Activated CD8-positive, alpha-beta memory T cell treated with anti-CD3 and anti-CD28 coated beads for 48 hours (primary cell): ENCODE measurements at places on chromosomes 6 and 20.

DNA sequence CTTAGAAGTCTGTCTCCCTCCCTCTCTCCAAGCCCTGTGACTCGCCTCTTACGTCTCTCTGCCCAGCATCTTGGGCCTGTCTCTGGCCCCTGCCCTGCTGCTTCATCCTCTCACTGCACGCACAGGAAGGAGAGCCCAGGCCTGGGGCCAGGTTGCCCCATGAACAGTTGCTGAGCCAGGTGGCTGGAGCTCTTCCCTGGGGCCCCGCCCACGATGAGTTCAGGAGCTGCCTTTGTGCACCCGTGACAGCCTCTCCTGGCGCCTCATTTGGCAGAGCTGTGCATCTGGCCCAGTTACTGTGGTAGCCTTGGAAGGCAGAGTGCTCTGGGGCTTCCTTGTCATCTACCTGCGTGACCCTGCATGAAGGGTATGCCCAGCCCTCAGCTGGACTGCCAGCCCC lies 44.5 kb downstream of the SLC52A3 start:
- no peak for DNase-seq

- no peak for DNase-seq
These were observed 335.1 kb downstream of the HDGFL1 start for GRCh38 chr6:22904431-22904830.

DNA sequence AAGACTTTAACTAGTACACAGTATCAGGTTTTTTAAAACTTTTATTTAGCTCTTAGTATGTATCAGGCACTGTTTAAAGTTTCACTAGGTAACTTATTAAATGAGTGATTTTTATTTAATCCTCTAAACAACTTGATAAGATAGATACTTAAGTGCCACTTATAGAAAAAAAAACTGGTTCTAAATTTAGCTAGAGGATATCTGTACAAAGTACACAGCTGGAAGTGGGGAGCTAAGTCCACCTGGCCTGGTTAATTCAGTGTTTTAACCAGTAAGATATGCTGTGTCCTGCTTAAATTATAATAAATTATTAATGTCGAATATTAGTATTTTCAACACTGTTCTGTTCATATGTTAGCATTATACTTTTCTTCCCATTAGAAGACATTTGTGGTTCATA lies 37.5 kb downstream of the SYCP2 start:
- no peak for DNase-seq

DNA sequence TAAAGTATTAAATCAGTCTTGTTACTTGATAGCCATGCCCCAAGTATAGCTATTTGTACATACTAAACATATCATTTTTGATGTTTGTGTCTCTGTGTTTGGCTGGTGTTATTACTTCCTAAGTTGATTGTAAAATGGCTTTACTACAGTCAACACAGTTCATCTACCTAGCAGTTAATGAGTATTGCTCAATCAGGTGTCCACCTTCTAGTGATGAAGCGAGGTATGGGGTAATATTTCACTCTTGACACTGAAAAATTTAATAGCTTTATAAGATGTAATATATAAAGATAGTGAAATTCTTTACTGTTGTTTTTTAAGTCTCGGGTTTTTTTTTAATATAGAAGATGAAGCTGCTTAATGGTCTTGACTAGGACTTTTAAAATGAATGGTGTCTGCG lies 18.9 kb downstream of the TMEM14A start:
- no peak for DNase-seq

- no peak for DNase-seq
These were observed 244.3 kb upstream of the ASCC3 start for GRCh38 chr6:101125380-101125971.

- DNase-seq, result no peak
These were observed 696 bp upstream of the SUPT3H start for GRCh38 chr6:45378334-45378926.

DNA sequence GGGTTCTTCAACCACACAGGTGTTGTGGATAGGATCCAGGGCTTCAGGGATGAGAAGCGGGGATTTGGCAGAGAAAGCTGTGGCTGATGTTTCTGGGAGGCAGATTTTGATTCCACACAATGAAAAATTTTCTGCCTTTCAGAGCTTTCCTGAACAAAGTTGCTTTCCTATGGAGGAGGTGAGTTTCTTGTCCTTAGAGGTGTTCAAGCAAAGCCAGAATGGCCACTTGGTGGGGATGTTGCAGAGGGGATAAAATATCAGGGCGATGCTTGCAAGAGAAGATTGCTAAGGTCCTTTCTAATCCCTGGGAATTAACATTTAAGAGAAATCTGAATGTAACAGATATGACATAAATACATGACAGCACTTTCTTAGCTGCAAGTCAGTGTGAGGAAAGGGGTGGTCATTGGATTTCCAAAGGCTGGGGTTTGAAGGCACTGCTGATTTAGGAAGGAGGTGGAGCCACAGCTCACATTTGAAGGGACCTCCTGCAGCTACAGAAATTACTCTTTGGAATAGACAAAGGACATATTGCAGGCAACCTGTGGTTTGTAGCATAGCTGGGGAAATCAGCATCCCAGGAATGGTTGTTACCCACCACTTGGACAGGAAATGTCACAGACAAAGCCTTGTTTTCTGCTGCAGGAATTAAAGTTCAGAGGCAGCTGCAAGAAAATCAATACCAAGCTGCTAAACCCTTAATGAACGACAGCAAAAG lies 271.1 kb upstream of the CHD6 start:
- DNase-seq, result no peak

DNA sequence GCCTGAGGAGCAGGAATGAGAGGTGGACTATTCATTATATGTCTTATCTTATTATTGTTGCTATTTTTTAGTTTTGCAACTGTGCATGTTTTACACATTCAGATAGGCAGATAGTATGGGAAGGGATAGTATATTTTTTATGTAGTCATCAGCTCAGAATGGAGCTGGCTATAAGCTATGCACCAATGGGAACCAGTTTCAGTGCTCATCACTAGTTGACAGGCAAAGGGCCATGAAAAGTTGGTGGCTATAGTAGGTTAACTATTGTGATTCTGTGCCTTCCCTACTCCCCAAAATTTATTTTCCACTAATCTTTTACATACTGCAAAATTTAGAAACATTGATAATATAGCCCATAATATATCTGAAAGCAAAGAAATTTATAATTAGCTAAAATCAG lies 5.3 kb upstream of the UBD start:
- DNase-seq, result no peak

- no peak for DNase-seq
These were observed 37.0 kb downstream of the TMEM181 start for GRCh38 chr6:158596861-158597260.

GRCh38 chr6:155450240-155450581 lies 5.4 kb downstream of the NOX3 start:
- DNase-seq, result no peak
